Hematopoietic multipotent progenitor cell treated with erythropoietin and hydrocortisone succinate and interleukin-3 and kit ligand, for 8 days (in vitro differentiated cells): ENCODE measurements at places on chromosomes 4 and X.

- no peak for DNase-seq
These were observed 11.2 kb downstream of the KLHL8 start for GRCh38 chr4:87209182-87209581.

DNA sequence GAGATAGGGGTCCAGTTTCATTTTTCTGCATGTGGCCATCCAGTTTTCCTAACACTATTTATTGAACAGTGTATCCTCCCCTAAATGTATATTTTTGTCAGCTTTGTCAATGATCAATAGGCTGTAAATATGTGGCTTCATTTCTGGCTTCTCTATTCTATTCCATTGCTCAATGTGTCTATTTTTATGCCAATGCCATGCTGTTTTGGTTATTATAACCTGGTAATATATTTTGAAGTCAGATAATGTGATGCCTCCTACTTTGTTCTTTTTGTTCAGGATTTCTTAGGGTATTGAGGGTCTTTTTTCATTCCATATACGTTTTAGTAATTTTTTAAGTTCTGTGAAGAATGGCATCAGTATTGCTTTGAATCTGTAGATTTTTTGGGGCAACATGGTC lies 8.7 kb upstream of the CXCL3 start:
- DNase-seq, result no peak

- DNase-seq, result no peak
These were observed 208.1 kb upstream of the PPP3CA start for GRCh38 chr4:101555341-101555880.

- DNase-seq, result peak; percentile 21
These were observed 116.2 kb downstream of the GATB start for GRCh38 chr4:151644622-151645021.

DNA sequence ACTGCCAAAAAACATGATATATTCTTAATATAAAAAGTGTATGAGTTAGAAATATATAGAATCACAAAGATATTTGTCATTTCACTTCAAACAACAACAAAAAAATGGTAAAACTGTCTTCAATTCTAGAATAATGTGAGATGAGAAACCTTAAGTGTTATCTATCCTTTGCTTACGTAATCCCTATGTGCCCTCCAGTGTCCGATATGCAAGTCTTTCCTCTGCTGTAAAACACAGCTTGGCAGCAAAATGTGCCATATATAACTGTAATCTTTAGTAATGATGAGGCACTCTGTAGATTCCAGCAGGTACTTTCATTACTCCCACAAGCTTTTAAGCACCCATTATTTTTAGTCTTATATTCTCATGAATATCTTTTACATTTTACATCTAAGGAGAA lies 555.1 kb upstream of the FRG1 start:
- no peak for DNase-seq
